Kidney tubule cell (primary cell): ENCODE measurements at places on chromosomes 16 and 17.

DNA sequence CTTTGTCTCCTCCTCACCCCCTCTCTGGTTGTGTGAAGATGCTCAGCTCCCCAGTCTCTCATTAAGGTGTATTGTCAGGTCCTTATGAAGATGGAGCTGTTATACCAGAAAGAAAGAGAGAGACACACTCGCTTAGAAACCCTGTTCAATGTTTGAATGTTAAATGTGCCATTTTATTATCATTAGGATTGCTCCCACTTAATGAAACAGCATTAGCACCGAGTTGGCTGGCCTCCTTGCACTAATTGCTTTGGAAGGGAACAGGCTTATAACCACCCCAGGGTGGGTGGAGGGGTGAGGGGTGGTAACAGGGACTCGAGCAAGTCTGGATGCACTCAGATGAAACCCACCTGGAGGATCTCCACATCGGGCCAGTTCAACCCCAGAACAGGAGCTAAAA lies 14.4 kb downstream of the PIPOX start:
- no peak for DNase-seq

GRCh38 chr16:66427036-66427860 lies at the start of gene BEAN1:
TSS of gene BEAN1 (plus strand) at chr16:66427295. CDS start at chr16:66437677, 10,382 bp downstream.
- peak; percentile 44 for DNase-seq

DNA sequence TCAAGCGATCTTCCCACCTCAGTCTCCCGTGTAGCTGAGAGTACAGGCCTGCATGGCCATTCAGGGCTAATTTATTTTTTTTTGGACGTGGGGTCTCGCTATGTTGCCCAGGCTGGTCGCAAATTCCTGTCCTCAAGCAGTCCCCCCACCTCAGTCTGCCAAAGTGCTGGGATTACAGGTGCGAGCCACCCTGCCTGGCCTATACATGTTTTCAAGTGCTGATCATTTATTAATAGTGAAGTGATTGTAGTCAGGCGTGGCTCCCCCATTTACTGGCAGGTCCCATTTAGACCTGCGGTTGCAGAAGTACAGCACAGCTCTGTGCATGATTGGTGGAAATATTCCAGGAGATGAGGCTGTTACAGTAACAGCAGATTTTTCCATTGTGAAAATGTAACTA lies 8.4 kb downstream of the FOXK2 start:
- no peak for DNase-seq

GRCh38 chr16:85134076-85134788 lies 22.0 kb upstream of the CIBAR2 start:
- no peak for DNase-seq

GRCh38 chr17:51165680-51166197 lies 472 bp upstream of the NME2 start:
- peak; percentile 44 for DNase-seq

DNA sequence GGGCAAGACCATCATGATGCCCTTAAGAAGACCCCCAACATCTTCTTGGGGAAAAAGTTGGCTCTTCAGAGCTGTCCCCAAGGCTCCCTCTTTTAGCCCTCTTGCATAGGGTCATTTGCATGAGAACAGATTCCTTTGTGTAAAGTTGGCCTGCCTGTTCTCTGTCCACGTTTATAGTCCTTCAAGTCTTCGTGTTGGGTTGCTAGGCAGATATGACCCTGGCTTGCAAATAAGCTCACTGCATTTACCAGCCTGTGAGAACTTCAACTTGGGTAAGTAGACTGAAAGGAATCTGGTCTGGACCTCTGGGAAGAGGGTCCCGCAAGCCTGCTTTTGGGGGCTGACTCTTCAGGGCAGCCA lies 2.9 kb downstream of the ARSG start:
- no peak for DNase-seq

GRCh38 chr17:76940295-76940694 lies 72.1 kb downstream of the MGAT5B start:
- DNase-seq = no peak

DNA sequence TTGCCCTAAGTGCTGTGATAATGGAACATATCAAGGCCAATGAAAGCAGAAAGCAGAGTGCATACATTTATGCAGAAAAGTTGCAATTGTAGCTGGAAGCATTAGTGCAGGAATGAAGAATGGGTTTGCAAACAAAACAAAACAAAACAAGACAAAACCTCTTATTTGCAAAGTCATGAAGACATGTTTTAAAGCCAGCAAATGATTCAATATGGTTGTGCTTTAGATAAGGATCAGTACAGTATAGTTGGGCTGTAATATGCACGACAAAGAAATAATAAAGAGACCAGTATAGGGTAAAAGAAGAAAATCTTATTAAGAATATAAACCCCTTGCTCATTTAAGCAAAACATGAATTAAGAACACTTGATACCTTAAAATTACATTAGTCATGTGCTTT lies 398.1 kb downstream of the KIF2B start:
- DNase-seq = no peak

DNA sequence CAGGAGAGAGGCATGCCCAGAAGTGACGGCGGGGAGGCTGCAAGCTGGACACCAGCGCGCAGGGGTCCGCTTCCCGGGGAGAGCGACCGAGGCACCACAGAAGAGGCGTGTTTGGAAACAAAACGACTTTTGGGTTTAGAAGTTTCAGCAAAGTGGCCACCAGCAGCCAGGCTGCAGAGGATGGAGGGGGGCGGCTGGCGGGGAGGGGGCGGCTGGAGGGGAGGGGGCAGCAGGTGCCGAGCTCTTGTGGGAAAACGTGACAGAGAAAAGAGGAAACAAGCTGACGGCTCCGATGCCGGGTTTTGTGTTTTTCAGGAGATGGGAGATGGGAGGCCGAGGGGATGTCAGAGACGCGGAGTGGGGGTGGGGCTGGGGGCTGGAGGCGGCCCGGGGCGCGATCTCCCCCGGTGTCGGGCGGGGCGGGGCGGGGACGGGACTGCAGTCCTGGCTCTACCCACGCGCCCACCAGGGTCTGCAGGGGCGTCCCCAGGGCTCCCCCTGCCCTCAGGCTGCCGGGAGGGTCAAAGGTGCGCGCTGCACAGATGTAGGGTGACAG lies 32.1 kb upstream of the RPH3AL start:
- DNase-seq = no peak

DNA sequence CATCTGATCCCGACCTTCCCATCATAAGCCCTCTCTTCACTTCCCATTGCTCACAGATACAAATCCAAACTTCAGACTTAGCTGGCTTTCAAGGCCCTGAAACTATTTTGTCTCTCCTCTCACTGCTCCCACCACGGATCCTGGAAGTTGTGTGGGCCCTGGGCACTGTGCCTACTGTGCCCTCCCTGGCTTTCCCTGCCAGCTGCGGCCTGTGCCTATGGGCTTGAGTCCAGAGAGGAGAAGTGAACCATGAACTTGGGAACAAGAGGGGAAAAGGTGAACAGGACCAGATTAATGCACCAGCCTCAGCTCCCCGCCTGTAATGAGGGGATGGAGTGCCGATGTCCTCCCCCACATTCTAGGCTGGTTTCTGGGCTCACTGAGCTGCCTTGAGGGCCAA lies 18.9 kb upstream of the KCNJ12 start:
- DNase-seq = no peak

DNA sequence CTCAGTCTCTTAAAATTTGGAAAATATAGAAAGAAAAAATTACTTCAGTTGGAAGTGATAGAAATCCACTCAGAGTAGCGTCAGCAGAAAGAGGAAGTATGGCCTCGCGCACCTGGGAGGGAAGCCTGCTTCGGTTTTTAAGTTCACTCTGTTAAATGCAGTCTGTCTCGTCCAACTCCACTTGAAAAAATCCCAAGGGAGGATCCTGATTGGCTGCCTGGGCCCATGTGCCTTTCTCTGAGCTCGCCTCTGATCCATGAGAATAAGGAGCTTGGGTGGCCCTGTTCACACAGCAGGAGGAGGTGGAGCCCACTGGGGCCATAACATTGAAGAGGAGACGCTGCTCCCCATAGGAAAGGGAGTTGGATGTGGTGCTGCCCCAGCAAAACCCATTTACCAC lies 40.7 kb downstream of the DNAJA2 start:
- DNase-seq = no peak

GRCh38 chr16:48526058-48526957 lies 83.7 kb downstream of the N4BP1 start:
- DNase-seq = peak; percentile 81
